Left renal cortex interstitium (tissue), 4 donors: ENCODE measurements at places on chromosomes 3 and 15. TPM values are rescaled to one million over a fixed set of nuclear protein-coding genes. Genes with fewer than 3 reads are reported as not detected.

GRCh38 chr3:120775411-120775810 lies 32.9 kb downstream of the GTF2E1 start:
- no peak for DNase-seq

The SYNM gene
- polyA plus RNA-seq, result 1.6 TPM

DNA sequence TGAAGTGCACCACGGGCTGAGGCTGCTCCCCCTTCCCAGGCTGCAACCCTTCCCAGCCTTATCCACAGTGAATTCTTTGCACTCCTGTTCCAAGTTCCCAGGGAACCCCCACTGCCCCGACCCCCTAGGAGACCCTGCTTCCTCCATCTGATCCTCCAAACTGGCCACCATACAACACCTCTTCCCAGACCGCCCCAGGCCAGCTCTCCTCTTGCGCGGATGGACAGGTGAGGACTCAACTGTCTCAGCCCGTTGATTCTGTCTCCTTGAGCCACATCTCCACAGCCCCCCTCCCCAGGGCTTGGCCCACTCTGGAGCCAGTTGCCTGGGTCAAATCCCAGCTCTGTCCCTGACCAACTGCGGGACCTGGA lies 21.7 kb downstream of the GRIP2 start:
- no peak for DNase-seq

The NEK10 gene
- polyA plus RNA-seq, result 1.2 TPM

DNA sequence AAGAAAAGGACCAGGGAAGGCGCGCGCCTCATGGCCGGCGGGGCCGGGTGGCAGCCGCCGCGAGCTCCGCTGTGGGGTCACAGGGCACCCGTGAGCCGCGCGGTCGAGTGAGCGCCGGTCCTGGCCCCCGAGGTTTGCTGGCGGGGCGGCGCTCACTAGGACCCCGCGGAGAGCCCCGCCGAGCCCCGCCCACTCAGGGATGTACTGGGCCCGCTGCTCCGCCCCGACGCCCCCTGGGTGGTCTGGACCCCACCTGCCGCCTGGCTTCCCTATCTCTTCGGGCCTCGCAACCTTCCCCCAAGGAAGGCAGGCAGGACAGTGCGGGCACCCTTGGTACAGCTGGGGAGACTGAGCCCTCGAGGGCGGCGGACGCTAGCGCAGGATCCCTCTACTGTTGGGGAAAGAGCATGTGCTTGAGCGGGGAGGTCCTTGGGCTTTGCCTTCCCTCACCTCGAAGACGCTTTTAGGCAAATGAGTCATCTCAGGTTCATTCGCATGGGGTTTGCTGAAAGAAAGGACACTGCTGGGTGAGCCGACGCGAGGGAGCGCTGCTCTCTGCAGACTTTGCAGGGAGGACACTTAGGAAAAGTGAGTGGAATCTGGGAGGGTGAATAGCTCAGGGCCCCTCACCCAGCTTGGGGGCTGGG lies at the start of gene CHRNB4:
Gene CHRNB4, minus strand, starts transcription at position 109 of the 647 bp plus-strand sequence. Its CDS starts 77 bp downstream, at position 32.
- DNase-seq, result peak; percentile 48

GRCh38 chr15:55494931-55495330 lies 13.1 kb downstream of the DNAAF4 start:
- DNase-seq, result no peak

DNA sequence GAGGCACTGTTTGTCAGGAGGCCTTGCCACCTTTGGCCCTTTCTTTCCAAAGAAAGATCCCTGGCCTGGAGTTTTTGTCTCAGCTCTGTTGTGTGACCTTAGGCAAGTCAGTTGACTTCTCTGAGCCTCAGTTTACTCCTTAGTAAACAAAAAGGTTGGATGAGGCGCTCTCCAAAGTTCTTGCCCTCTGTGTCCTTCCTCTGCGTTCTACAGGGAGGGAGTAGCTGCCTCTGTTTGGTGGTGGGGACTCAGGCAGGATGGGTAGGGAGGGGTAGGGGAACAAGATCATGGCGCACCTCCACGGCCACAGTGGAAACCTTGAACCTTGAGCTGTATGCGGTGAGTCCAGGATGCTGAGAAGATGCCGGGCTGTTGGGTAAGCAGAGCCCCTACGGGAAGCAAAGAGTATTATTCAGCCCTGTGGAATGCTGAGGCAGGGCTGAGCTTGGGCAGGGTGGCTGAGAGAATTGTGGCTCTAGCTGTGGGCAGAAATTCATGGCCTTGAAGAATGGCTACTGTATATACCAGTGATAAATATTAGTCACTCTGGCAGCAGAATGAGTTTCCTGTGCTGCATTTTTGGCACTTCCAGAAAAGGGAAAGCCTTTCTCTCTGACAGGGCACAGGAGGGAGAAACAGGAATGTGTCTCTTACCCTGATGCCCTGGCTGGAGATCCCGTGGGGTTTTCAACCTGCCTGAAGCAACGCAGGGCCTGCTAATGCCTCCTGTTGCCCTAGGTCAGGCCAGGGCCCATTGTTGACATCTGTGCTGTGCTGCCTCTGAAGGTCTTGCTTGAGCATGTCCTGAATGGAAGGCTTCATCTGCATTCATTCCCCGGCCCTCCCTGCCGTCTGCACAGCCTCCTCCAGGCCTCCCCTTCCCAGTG lies 39.9 kb downstream of the SMAD3 start:
- no peak for DNase-seq

- no peak for DNase-seq
Measured at GRCh38 chr3:23153436-23153835, 49.7 kb upstream of the UBE2E2 start.

The CELF6 gene
- polyA plus RNA-seq, result 3.1 TPM

GRCh38 chr3:16190704-16191103 lies 16.2 kb downstream of the GALNT15 start:
- DNase-seq, result no peak

- no peak for DNase-seq
Measured at GRCh38 chr3:30124435-30125370, 481.7 kb upstream of the TGFBR2 start.

DNA sequence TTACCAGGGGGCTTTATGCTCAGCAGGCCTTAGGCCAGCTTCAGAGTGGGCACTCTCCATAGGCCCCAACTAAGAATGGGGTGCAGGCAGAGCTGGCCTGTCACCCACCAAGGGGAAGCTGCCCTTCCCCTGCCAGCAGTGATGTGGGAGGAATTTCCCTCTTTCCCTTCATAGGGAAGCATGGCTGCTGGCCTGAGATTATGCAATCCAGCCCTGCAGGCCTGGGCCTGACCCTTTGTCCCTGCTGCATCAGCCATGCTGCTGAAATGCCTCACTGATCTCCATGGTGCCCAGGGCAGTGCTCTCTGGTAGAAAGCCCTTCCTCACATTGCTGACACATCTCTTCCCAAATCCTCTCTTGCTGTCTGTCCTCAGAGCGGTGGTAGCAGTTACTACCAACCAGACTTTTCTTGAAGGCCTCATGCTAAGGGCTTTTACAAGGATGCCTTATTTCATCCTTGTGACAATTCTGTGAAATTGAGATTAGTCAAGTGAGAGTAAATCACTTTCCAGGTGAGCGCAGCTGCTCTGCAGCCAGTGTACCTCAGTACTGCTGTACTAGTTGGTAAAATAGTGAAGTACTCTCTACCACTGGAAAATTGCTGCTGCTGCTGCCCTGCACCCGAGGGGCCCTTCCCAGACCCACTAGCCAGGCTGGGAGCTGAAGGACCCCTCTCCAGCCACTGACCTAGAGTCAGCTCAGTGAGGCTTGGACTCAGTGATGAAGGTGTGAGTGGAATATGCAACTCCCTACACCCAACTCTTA lies 33.8 kb downstream of the MRAS start:
- no peak for DNase-seq

The GPR171 gene
- polyA plus RNA-seq, result 0.33 TPM

- DNase-seq, result no peak
Measured at GRCh38 chr3:182524711-182525401, 268.4 kb upstream of the ATP11B start.

DNA sequence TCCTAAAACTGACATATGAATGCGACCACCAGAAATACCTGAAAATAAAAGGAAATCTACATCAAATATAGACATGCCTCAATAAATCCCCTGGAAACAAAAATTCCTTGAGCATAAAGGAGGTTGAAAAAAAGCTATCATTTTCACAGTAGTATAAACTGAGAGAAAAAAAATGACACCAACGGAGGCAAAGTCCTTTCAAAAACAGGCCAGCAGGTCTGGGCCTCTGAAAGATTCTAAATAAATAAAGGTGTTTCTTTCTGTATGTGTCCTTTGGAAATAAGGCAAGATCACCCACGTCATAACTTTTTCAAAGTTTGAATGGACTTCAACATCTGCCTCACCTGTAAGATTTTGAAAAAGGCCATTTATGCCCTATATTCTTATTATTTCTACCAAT lies 5.0 kb downstream of the CLPX start:
- DNase-seq, result no peak

DNA sequence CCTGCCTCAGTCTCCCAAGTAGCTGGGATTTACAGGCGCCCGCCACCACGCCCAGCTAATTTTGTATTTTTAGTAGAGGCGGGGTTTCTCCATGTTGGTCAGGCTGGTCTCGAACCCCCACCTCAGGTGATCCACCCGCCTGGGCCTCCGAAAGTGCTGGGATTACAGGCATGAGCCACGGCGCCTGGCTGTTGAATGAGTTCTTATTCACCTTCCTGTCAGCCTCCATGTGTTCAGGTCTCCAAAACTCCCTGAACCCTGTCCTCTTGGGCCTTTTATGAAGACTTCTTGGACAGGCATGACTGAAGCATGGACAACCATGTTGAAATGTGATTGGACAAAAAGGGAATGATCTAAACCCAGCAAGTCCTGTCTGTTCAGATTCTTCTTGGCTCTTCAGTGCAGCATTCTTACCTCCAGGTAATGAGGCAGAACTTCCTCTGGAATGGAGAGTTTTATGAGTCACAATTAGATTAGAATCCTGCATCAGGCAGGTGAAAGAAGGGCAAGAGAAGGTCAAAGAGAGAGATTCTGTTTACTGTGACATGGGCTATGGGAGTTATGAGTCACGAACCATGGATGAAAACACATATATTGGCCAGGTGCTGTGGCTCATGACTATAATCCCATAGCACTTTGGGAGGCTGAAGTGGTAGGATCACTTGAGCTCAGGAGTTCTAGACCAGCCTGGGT lies 23.1 kb upstream of the EIF4A2 start:
- DNase-seq, result no peak

GRCh38 chr3:67389176-67389575 lies 265.2 kb downstream of the SUCLG2 start:
- DNase-seq, result no peak

- no peak for DNase-seq
Measured at GRCh38 chr15:89591834-89592233, 16.6 kb downstream of the TICRR start.

The SLC51A gene
- 18.0 TPM for polyA plus RNA-seq

DNA sequence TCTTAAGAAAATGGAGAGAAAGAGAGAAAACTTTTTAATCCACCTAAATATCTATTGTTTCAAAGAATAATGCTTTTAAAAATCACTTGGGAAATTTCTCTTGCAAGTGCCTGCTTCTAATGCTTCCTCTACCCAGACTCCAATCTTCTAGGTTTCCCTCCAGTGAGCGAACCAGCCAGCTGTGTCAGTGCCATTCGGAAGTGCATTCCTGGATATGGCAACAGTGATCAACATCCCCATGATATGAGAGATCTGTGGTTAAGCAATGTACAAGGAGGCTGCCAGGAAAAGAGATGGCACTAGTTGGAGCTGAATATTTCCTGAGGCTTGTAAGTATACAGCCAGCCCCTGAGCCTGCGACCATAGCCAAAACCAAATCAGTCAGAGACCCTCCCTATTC lies 53.3 kb upstream of the KCNMB2 start:
- DNase-seq, result peak; percentile 28

DNA sequence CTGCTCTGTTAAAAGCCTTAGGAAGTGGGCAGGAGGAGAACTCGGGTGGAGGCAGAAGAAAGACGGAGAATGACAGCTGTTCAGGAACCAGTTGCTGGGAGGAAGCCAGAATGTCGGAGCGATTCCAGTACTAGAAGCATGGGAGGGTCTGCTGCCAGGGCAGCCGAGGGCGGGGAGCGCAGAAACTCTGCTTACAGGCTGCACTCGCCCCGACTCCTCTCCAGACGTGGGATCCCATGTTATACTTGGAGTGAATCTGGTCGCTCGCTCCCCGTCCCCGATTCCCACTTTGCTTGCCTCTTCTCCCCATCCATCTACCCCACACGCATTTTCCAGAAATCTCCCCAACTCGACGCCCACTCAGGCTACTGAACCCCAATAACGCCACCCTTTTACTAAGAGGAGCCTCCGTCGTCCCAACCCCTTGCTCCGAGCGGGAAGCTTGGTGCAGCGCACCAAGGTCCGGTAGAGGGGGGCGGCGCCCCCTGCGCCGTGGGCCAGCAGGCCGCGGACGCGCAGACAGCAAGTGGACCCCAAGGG lies 665 bp downstream of the GATM start:
- no peak for DNase-seq

The C15orf62 gene
- 1.6 TPM for polyA plus RNA-seq

The CNTN4 gene
- polyA plus RNA-seq, result 24.5 TPM

DNA sequence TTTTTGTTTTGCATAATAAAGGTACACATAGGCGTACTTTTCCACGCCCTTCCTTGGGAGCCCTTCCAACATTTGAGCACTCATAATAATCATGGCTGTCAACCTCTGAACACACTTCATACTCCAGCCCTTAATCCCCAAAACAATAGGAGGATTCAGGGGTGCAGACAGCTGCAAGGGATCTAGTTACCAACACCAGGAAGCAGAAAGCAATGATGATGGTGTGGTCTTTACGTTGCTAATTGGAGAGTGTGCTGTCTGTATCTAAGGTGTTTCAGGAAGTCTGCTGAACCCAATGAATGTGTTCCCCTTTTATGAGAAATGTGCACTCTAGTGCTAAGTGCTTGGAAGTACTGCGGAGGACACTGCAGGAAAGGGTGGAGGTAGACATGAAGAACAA lies 60.3 kb upstream of the PDZRN3 start:
- DNase-seq, result no peak

The TMEM212 gene
- polyA plus RNA-seq, result not detected

DNA sequence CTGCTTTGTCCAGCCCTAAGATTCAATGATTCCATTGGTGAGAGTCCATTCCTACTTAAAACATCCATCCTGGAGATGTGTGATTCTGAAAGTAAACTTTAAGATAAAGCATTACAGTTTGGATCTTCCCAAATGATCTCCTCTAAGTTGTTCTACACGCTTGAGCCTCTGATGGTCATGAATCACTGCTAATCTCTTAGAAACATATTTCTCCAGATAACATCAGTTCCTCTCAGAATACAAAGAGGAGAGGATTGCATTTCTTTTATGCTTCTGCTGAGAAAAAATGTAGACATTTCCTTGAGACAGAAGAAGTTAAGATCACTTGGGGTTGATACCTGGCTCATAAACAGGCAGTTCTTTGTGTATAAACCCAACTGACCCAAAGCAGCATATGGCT lies 281.2 kb upstream of the DPH6 start:
- DNase-seq, result no peak

DNA sequence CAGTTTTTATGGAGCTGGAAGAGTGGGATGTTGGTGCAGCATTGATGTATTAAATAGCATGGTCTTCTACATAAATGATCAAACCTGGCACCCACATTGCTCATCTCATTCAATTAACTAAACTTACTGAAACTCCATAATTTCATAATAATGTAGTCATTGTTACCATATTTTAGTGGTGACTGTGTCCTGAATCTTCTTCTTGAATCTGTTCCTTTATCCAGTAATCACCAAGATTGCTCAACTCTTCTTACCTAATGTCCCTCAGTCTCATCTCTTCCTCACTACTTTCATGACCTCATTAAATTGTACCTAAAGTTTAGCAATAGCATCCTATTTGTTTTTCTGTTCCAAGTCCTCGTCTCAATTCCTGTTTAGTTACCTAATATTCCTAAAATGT lies 69.8 kb downstream of the FGF7 start:
- DNase-seq, result no peak
